ENCODE measurements at places on chromosomes 7 and 10.

- DNase-seq, result peak; percentile 12
These were observed 69.7 kb downstream of the ZNF365 start for GRCh38 chr10:62443866-62444265.

DNA sequence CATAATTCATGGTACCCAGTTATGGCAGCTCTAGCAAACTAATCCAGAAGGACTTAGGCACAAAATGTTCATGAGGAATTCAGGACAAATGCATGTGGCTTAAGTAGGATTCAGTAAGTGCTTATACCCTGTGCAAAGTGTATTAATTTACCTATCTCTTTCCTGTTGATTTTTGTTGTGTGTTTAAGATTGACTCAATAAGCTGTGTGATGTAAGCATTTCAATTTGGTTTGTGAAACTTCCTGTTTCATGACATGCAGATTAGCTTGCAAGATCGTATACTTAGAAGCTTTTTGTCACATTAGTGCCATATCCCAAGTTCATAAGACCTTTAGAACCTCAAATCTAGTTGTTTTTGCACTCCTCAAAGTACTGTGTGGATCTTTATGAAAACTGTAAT, 416.7 kb downstream of the ARL4A start:
- DNase-seq, result no peak

DNA sequence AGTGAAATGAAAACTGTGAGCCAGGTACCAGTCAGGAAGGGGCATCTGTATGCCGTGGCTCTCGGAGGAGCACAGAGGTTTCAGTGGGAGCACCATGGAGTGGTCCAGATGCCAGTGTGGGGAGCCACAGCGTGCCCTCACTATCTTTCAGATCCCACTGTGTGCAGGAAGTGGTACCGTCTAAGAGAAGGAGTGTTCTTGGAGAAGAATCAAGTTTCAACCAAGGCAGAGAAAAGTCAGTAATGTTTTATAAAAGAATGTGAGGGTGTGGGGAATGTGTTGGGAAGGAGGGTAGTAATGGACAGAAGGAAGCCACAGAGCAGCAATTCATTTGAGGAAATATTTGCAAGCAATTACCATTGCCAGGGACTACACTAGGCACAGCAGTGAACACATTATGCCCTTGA, 35.6 kb downstream of the PRKAR2B start:
- DNase-seq, result no peak

- DNase-seq, result no peak
These were observed 305.1 kb downstream of the RPS24 start for GRCh38 chr10:78338717-78339116.

GRCh38 chr7:144513334-144513733, 109.8 kb upstream of the NOBOX start:
- DNase-seq, result no peak

GRCh38 chr10:113309791-113310190, 243.1 kb upstream of the HABP2 start:
- no peak for DNase-seq

DNA sequence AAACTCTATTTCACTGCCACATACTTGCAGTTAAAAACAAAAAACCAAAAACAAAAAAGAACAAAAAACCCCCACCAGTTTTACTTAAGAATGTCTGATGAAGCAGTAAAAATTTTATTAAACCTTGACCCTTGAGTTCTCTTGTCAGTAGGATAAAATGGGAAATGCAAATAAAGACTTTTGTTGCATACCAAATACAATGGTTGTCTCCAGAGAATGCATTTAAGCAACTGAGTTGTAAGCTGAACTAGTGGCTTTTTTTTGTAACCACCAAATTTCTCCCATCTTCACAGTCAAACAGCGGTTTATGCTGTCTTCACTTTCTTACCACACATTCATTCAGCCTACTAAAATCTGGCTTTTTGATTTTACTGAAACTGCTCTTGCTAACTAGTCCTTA, 3.1 kb downstream of the SYPL1 start:
- no peak for DNase-seq

DNA sequence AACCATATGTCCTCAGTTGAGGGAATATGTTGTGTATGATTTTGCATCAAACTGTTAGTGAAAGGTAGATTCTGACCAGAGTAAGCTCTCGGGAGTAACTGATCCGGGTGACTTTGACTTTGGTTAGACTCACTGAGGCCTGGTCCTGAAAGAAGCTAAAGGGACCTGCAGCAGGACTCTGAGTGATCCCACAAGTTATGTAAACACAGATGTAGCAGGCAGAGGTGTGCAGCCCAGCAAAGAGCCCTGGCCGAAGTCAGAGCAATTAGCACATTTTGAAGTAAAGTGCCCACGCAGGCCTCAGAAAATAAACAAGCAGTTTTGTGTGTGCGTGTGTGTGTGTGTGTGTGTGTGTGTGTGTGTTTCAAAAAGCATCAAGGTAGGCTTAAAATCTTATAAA, 245.6 kb upstream of the FERD3L start:
- DNase-seq, result no peak

DNA sequence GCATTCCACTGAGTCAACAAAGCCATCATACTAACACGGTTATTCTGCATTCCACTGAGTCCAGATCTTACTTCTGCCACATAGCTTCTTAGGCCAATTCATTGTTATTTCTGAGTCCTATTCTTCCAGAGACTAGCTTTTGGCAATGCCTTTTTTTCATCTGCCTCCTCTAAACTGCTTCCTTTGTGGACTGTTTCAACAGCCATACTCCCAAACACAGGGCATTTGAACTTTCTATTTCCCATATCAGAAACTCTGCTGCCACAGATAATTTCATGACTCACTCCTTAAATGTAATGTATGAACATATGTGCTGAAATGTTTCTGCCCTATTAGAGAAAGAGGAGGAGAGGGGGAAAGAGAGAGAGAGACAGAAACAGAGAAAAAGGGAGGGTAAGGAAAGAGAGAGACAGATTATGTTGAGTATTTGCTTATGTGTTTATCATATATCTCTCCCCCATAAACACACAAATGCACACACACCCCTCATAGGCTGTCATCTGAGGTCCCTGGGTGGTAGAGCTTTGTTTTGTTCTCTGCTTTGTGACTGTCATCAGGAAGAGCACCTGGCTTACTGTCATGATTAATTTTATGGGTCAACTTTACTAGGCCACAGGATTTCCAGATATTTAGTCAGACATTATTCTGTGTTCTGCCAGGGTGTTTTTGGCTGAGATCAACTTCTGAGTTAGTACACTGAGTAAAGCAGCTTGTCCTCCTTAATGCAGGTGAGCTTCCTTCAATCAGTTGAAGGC, 308.0 kb upstream of the KCND2 start:
- no peak for DNase-seq

- DNase-seq, result no peak
These were observed 26.2 kb upstream of the ECHDC3 start for GRCh38 chr10:11715815-11716494.

GRCh38 chr10:95500649-95501048, 60.5 kb downstream of the SORBS1 start:
- no peak for DNase-seq

GRCh38 chr7:50068850-50069551, 24.0 kb downstream of the ZPBP start:
- DNase-seq, result no peak

DNA sequence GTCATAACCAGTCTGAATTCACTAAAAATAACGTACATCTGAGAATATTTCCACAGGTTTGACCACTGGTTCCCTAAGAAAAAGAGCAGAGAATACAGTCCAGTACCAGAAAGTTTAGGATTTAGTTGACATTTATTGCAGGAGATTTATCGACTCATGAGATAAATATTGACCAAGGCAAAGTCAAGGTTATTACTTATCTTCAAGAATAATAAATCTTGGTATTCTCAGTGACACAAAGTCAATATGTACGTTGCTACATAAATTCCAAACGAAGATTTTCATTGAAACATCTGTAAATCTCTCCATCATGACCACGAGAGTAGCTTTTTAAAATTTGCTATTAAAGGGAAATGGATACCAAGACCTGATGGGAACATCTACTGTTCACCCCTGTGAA, 39.4 kb upstream of the GRB10 start:
- DNase-seq, result no peak

DNA sequence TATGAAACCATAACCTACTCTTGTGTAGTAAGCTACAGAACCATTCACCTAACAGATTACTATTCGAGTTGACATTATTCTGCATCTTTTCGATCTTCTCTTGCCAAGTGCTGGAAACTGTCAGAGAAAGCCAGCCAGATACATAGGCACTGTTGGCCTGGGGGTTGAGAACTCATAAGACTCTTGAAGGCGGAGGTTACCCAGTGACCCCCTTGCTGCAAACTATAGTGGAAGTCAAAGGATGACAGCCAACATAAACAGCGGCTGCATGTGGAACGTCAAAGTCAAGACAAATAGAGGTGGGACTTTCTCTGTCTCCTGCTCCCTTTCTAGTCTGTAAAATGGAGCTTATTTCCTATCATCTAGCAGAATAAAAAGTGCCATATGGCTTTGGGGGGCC, 394.2 kb downstream of the LRMDA start:
- no peak for DNase-seq

GRCh38 chr7:117963264-117964197, 90.3 kb upstream of the CTTNBP2 start:
- DNase-seq, result no peak

DNA sequence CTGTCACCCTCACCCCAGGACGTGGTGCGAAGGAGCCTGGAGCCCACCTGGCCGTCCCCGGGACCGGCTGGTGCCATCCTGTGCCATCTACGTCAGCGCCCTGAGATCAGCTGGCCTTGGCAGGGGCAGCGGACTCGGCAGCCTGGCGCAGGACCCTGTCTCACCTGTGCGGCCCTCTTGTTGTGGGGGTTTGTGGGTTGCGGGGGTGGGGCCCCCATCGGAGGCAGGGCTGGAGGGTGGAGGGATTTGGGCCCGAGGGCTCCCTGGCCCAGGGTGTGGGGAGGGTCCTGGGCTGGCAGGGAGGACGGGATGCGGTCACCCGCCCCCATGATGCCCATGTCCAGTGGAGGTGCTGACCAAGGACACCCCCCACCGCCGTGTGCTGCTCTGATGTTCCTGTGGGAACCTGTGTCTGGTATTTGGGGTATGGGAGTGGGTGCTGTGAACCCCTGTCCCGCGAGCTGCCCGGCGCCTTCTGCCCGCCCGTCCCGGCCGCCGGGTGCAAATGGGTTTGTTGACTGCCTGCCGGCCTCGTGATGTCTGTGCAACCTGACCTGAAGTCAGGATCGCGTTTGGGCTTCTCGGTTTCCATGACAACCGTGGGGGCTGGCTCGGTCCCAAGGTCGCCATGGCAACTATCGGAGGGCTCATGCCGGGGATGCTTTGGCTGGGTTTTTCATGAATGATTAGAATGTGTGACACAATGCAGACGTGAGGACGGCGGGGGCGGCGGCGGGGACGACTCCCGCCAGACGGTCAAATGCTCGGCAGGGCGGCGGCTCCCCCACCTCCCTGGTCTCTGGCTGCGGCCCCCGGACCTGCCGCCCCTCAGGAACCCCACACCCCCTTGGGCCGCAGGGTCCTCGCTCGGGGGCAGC, 7.3 kb downstream of the MAFK start:
- DNase-seq, result peak; percentile 89

DNA sequence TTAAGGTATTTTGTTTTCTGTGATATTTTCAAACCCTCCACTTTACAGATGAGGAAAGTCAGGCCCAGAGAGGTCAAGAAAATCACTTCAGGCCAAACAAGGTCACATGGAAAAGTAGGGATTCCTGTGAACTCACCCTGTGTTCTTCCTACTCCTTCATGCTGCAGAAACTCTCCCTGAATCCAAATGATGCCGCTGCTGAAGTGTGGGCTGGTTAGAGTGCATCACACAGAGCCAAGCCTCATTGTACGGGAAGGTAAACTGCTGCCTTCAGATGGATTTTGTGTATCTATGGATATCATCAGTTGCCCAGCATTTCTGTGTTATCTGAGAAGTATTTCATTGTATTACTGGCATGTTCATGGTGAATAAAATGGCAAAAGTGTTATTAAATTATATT, 75.4 kb downstream of the NRG3 start:
- no peak for DNase-seq

DNA sequence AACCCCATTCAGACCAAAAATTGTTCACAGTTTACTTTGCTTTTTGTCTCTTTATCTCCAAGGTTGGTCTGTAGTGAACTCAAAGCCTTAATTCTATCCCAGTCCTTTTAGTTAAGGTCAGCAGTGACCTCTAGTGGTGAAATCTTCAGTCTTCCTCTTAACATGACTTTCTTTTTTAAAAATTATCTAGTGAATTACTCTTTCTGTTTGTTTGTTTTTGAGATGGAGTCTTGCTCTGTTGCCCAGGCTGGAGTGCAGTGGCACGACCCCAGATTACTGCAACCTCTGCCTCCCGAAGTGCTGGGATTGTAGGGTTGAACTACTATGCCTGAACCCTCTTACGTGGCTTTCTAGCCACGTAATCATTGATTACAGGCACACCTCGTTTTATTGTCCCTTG, 25.0 kb downstream of the ZNF487 start:
- peak; percentile 70 for DNase-seq

- DNase-seq, result no peak
These were observed 35.2 kb downstream of the EEPD1 start for GRCh38 chr7:36188266-36188665.

GRCh38 chr7:99790407-99790806, 6.4 kb upstream of the CYP3A4 start:
- no peak for DNase-seq

DNA sequence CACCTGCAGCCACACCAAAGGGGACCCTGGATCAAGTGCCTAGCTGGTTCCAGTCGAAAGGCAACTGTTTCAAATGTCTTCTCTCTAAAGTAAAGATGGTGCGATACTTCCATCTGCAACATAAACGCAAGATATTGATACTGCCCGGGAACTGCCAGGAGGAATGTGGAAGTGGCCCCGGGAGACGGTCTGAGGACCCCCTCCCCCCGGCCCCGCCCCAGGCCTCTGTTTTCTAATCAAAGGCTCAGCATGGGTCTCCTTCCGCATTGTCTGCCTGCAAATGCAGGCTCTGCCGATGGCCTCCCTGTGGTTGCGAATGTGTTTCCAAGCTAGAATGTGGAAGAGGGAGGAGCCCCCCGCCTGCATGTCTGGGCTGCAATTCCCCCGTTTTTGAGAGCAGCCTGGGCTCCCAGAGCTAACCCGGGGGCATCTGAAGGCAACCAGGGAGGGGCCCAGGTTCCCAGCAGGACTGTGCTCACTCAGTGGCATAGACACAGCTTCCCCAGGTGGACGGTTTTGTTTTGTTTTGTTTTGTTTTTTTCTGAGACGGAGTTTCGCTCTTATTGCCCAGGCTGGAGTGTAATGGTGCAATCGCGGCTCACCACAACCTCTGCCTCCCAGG, 223.9 kb upstream of the PPP2R2D start:
- no peak for DNase-seq

DNA sequence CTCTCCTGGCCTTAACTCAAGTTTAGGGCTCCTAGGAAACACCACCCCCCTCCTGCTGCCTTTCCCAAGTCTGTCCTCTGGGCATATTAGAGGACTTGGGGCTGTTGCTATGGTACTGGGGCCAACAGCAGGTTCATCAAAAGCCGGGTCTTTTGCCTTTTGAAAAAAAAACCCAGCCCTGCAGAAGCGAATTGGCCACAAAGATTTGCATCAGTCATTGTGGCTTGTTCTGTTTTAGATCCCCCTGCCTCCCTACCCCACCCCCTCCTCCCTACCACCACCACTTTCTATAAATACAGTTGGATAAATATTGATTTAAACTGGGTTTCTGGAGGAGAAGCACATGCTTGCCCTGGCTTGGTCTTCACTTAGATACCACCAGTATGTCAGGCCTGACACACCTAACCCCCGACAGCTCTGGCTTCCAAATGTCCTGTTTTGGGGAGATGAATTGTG, 7.0 kb downstream of the MXI1 start:
- DNase-seq, result no peak

All from AG08395 (cell line).